Type B pancreatic cell (in vitro differentiated cells): ENCODE measurements at places on chromosomes 6 and 20. TPM values are rescaled to one million over a fixed set of nuclear protein-coding genes. Genes with fewer than 3 reads are reported as not detected.

The NR2E1 gene
- total RNA-seq, result 0.26 TPM in 1 of 2 replicates, not detected in the other

The FAM217A gene
- not detected in 2 replicates for total RNA-seq

The EYS gene
- total RNA-seq, result 1.5 and 3.0 TPM in 2 replicates

The KPNA5 gene
- total RNA-seq, result 9.6 and 12.6 TPM in 2 replicates

The PRELID3B gene
- total RNA-seq, result 45.9 and 54.9 TPM in 2 replicates

The DNAAF9 gene
- 17.3 and 19.1 TPM in 2 replicates for total RNA-seq

The NRSN1 gene
- 0.17 TPM in 1 of 2 replicates, not detected in the other for total RNA-seq

The TREM1 gene
- not detected in 2 replicates for total RNA-seq

The CASS4 gene
- 0.38 and 0.56 TPM in 2 replicates for total RNA-seq

The DEFB132 gene
- total RNA-seq, result not detected in 2 replicates

The ESR1 gene
- total RNA-seq, result 0.24 TPM in 2 replicates

The MLIP gene
- 0.43 TPM in 1 of 2 replicates, not detected in the other for total RNA-seq

The FAM83C gene
- total RNA-seq, result not detected in 2 replicates

The SLC12A5 gene
- 3.1 and 5.1 TPM in 2 replicates for total RNA-seq

The TXLNB gene
- total RNA-seq, result 0.22 TPM in 1 of 2 replicates, not detected in the other

The FKBP5 gene
- total RNA-seq, result 2.0 and 12.5 TPM in 2 replicates

The FOXA2 gene
- 17.5 and 21.2 TPM in 2 replicates for total RNA-seq

The HLA-DQA1 gene
- not detected in 2 replicates for total RNA-seq

The SYNJ2 gene
- total RNA-seq, result 17.0 and 31.2 TPM in 2 replicates

The HTR1E gene
- 0.39 and 0.52 TPM in 2 replicates for total RNA-seq

The PROCR gene
- 0.76 and 5.8 TPM in 2 replicates for total RNA-seq
